GM13977 (cell line): ENCODE measurements at places on chromosomes 7 and 10.

DNA sequence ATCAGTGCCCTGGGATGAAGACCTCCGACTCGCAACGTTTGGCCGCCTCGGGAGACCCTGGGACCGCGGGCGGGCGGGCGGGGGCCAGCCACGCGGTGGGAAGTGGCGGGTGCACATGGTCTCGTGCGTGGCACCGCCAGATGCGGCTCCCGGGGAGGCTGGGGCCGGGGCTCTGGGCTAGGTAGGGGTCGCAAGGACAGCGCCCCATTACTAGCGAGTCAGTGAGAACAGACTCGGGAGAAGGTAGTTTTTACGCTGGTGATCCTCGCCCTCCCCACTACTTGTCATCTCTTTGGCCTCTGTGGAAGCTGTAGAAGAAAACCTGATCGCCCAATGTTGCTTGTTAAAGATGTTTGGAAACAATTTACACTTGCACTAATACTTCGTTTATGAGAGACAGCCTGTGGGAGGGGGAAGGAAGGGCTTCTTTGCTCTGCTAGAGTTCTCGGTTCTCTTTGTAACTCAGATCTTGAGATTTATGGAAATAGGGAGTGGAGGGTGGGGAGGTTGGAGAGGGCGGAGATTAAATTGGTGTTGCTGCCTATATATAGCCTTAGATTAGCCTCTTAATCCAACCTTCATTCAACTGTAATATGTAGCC lies 591 bp downstream of the BZW2 start:
- peak; percentile 22 for DNase-seq

DNA sequence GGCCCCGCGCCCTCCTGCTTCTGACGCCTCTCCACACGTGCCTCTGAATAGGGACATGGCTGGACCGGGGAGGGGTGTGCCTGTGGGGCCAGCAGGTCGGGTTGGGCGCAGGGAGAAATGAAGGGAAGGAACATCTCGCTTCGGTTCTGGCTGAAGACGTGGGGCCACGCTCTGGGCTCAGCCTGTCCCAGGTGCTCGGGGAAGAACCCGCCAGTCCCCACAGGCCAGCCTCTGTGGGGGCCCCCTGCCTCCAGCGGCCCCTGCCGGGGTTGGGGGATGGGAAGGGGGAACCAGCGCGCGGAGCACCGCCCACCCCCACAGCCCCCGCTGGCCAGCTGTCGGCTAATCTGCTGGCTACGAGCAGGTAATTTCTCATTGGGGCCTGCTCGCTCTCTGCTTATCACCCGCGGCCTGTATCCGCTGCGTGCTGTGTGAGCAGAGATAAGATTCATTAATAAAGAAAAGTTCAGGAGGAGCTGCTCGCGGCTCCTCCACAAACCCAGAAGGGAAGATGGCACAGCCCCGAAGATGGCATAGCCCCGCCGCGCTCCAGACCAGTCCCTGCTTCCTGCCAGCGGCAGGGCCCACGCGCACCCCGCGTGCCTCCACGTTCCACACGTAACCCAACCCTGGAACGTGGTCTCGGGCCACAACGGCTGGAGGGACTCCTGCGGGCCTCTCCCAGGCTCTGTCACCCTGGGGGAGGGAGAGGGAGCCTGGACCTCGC lies 186.2 kb downstream of the ELFN1 start:
- no peak for DNase-seq

GRCh38 chr7:10239695-10240345 lies 733.9 kb upstream of the PHF14 start:
- no peak for DNase-seq

GRCh38 chr10:78849115-78849514 lies 219.7 kb upstream of the ZMIZ1 start:
- DNase-seq, result no peak

GRCh38 chr10:58017719-58018367 lies 249.9 kb downstream of the IPMK start:
- no peak for DNase-seq
